ENCODE measurements at places on chromosomes 11 and 22.
A peak's percentile ranks its signal among the peaks of the same experiment; 100 is the strongest.

DNA sequence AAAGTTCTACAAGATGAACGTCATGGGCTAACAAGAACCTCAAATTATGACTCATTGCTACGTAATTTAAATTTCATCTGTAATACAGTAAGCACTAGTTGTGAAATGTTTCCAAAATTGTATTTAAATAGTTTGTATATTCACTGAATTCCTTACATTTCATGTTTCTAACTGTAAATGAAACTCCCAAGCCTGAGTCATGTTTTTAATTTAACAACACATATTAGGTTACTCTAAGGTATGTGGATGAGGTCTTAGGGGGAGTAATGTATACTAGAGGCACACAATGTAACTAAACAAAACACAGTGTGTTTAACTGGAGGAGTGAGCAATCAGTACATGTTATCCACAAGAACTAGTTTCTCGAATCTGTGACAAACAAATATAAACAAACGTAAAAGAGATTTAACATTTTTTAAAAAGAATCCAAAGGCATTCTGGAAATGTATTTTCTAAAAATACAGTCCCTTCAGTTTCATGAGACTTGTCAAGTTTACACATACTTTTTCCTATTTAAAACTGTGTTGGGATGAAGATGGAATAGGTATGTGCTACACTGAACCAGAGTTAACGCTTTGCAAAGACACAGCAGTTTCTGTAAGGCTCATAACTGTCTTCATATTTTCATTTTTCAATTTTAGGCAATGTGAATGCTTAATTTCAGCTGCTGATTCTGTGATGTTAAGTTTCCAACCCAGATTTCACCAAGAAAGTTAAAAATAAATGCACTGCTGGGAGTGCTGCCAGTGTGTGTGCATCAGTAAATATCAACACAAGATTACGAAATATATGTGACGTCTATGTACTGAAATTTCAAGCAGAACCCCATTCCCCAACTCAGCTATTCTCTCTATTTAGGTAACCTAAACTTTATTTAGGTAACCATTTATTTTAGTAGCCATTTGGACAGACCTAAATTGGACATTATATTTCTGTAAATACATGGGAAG lies 52.6 kb downstream of the PITPNB start:
- DNase-seq, result peak; percentile 93

GRCh38 chr22:47659467-47660223 lies 897.2 kb downstream of the TBC1D22A start:
- no peak for DNase-seq

DNA sequence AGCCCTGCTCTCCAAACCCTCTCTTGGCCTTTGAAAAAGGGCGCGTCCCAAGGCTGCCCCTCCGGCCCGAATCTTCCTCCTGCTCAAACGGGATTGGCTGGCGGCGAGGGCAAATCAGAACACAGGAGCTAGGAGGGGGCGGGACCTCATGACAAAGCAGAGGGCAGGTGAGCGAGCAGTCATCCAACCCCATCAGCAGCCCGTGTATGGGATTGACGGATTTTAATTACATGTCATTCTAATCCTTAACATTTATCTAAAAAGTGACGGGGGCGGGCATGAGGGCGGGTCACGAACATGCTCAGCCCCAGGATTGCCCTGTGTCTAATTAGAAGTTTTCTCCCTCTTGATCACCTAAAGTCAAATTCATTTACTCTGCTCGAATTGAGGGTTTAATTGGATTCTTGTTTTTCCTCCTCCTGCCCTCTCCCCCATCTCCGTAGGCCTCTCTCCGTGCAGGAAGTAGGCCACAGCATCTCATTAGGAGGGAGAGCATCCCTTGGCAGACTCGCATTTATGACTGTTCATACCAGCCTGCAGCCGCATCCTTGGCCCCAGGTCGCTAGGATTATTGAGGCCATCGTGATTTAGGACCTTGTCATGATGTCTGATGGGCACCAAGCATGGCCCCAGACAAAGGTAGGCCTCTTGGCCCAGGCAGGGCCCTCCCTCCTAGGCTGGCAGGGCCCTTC lies 147.1 kb downstream of the CHST1 start:
- DNase-seq, result no peak

DNA sequence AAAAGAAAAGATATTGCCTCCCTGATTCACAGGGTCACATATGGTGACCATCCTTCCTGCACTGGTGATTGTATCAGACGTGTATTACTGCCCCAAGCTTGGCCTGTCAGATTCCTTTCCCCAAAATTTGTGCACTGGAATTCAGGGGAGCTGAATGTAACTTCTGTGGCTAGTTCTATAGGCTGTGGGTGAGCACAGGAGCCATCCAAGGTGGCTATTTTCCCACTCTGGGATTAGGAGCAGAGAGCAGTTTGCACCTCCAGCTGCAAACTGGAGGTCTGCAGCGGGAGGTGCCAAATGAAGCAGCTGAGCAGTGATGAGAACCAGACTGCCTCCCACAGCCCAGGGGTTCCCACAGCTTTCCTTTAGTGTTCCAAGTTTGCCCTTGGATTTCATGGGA lies 124.2 kb upstream of the PITPNB start:
- no peak for DNase-seq
